ENCODE measurements at places on chromosomes 4 and X. TPM values are rescaled to one million over a fixed set of nuclear protein-coding genes. Genes with fewer than 3 reads are reported as not detected.

The USP26 gene
- not detected for total RNA-seq

The TKTL2 gene
- not detected for total RNA-seq

The ARMCX4 gene
- total RNA-seq: 0.50 TPM

The XG gene
- total RNA-seq: not detected

The SLC7A11 gene
- total RNA-seq: 17.6 TPM

The AKAP4 gene
- not detected for total RNA-seq

The SSX2B gene
- total RNA-seq: not detected

The HHIP gene
- 0.76 TPM for total RNA-seq

The UGT2A1 gene
- total RNA-seq: not detected

The CISD2 gene
- total RNA-seq: 39.0 TPM

The NPNT gene
- 0.59 TPM for total RNA-seq
